ENCODE measurements at places on chromosomes 12 and 14. TPM values are rescaled to one million over a fixed set of nuclear protein-coding genes. Genes with fewer than 3 reads are reported as not detected.

Gene MFAP5
- polyA plus RNA-seq: 0.23 TPM

DNA sequence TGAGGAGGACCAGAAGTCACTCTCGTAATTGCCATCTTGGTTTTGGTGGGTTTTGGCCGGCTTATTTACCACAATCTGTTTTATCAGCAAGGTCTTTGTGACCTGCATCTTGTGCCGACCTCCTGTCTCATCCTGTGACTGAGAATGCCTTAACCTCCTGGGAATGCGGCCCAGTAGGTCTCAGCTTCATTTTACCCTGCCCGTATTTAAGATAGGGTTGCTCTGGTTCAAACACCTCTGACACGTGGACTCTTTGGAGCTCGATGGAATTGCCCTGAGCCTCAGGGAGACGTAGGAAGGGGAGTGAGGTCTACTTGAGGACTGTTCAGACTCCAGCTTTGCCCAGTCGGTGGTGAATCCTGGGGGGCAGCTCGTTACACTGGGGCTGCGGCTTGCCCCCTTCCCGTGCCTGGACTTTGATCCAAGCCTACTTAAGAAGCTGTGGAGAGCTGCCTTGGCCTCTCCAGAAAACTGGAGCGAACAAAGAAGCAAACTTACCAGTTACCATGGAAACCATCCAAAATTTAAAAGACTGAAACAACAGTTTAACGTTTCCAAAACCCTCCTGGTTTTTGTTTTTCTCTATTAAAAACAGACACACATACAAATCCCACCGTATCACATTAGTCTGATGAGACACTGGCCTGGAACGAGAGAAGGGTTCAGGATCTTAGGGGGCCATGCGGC lies 28.0 kb downstream of the CALM1 start:
- no peak for DNase-seq

- DNase-seq: no peak
These were observed 3.9 kb upstream of the MDM2 start for GRCh38 chr12:68803948-68804656.

- no peak for DNase-seq
These were observed 22.2 kb upstream of the PLEKHG3 start for GRCh38 chr14:64681796-64682710.

DNA sequence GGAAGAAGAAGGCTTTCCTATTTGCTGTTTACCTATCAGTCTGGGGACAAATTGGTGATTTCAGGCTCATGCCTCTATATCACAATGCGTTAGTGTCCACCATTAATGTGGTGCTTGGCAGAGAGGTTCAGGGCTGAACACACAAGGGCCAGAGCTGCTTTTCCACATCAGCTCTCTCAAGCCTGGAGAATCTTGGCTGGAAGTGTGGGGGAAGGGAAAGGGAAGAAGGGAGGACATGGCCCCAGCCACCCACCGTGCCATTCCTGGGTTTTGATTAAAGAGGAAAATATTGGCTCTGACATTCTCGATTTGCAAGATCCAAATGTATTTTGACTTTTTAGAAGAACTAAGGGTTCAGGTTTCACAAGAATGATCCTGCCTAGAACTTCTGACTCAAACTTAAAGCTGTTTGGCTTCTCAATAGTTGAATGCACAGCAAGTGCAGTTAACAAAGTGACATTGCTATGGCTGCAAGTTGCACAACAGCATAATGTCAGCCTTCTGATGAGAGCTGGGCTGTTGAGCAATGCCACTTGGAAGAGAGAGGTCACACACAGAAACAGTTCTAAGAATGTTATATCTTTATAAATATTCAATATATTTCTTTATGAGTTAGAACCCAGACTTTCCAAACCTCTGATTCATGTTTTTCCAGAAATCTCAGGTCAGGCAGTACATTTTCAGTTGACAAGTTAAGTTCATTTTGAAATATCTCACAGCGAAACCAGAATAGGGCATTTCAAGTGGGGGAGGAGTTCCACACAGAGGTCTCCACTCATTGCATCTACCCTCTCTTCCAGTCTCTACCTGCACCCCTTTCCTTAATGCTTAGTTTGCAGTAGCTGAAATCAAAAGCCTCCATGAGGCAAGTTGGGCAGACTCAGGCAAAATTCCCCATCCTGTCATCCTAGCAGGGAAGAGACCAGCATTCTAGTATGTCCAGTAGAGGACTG lies 25.3 kb downstream of the IGF1 start:
- no peak for DNase-seq

GRCh38 chr12:76936275-76937193 lies 57.7 kb upstream of the CSRP2 start:
- no peak for DNase-seq

DNA sequence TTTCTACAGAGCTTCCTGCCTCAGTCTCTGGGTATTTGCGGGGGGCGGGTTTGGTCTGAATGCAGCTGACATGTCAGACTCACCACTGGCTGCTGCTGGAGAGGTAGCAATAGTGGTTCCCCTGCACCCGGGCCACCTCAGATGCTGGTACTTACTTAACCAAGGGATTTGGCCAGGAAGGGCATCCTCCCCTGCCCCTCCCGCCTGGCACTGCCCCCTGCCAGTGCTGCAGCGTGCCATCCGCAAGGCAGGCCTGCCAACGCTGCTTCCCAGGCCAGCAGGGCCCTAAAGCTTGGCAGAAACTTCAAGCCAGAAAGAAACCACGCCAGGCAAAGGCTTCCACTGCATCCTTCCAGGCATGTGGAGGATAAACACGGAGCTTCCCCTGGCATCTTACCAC lies 22.1 kb downstream of the RAB35 start:
- DNase-seq: no peak

DNA sequence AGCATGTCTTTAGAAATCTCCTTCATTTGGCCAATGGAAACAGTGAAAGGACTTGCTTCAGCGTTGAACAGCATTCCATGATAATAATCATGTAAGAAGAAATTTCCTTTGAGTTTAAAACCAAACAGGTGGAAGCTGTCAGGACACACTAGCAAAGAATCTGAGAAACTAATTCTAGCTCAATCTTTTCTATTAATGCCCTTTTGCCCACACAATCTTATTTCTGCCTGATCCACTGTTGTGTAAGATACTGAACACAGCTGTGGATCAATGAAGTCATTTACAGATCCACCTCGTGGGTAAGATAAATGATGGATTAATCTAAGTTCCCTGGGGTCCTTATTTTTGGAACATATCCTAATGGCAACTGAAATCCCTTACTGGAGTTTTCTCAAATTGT lies 536.9 kb upstream of the LMO3 start:
- no peak for DNase-seq

All from GM12878 (cell line).